ENCODE measurements at places on chromosomes 4 and X. TPM values are rescaled to one million over a fixed set of nuclear protein-coding genes. Genes with fewer than 3 reads are reported as not detected.

Gene TLR6
- total RNA-seq: 2.3 TPM

Gene GBA3
- not detected for total RNA-seq

Gene OTC
- total RNA-seq: not detected

Gene TRMT2B
- total RNA-seq: 17.0 TPM
